ENCODE measurements at places on chromosomes 1 and 21. TPM values are rescaled to one million over a fixed set of nuclear protein-coding genes. Genes with fewer than 3 reads are reported as not detected.

GRCh38 chr1:107940017-107940577 lies 24.9 kb downstream of the VAV3 start:
- no peaks in the 10 kb centered on the region for H3K27me3 ChIP-seq
- H3K36me3 ChIP-seq, result no peaks in the 10 kb centered on the region
- H3K27ac ChIP-seq, result no peak overlapping the region
- peaks cover 20% of the 10 kb centered on the region for H3K4me1 ChIP-seq
- H3K4me3 ChIP-seq, result no peak overlapping the region

The LGALS8 gene
- 48.1 TPM for total RNA-seq

GRCh38 chr1:196425513-196425912 lies 182.7 kb downstream of the KCNT2 start:
- H3K4me3 ChIP-seq, result no peak overlapping the region
- H3K27ac ChIP-seq, result no peak overlapping the region
- H3K36me3 ChIP-seq, result no peaks in the 10 kb centered on the region
- no peaks in the 10 kb centered on the region for H3K27me3 ChIP-seq
- no peaks in the 10 kb centered on the region for H3K4me1 ChIP-seq

The TTC13 gene
- total RNA-seq, result 22.2 TPM

DNA sequence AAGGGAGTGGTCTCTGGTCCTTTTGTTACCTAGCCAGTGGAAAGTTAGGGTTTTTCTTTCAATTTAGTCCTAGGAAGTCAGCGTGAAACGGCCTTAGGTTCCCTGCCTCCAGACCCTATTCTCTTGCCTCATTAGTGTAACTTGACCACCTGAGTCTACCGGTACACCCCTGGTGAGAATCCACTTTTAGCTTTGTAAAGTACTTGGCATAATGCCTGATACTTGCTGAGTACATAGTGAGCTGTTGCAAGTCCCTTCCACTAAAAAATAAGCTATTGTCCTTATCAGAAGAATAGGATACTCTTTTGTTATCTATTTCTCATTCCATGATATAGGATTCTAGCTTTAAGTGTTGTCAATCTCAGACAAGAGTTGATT lies 228.8 kb downstream of the ST6GALNAC3 start:
- no peak overlapping the region for H3K4me3 ChIP-seq
- no peaks in the 10 kb centered on the region for H3K27me3 ChIP-seq
- DNase-seq, result no peak
- H3K36me3 ChIP-seq, result no peaks in the 10 kb centered on the region

The OR2M3 gene
- total RNA-seq, result not detected

DNA sequence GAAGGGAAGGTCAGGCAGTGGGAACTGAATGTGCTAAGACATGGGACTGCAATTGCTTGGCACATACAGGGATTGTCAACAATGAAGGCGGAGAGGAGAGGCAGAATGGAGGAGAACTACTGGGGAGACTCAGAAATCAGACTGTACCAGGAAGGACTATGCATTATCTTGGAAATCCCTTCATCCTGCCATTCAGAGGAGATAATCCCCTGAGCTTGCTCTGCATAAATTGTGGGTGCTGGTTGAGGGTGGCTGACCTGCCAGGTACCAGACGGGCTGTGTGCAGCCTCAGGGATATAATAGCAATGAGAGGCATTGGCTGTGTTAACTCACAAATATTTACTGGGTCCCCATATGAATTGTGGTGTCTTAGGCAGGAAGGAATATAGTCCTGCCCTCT lies 5.0 kb upstream of the TRABD2B start:
- H3K36me3 ChIP-seq, result no peaks in the 10 kb centered on the region
- H3K4me1 ChIP-seq, result no peaks in the 10 kb centered on the region
- H3K4me3 ChIP-seq, result no peak overlapping the region
- no peak for DNase-seq
- H3K27ac ChIP-seq, result no peak overlapping the region

- no peak overlapping the region for H3K27ac ChIP-seq
- no peaks in the 10 kb centered on the region for H3K27me3 ChIP-seq
- no peak overlapping the region for H3K4me3 ChIP-seq
- no peaks in the 10 kb centered on the region for H3K4me1 ChIP-seq
Measured at GRCh38 chr1:11744287-11744686, 8.4 kb downstream of the AGTRAP start.

GRCh38 chr1:236156512-236157208 lies 14.3 kb downstream of the GPR137B start:
- H3K4me3 ChIP-seq, result no peak overlapping the region
- H3K27me3 ChIP-seq, result no peaks in the 10 kb centered on the region
- H3K27ac ChIP-seq, result no peak overlapping the region
- no peaks in the 10 kb centered on the region for H3K36me3 ChIP-seq
- no peaks in the 10 kb centered on the region for H3K4me1 ChIP-seq

GRCh38 chr21:41713495-41714281 lies 53.2 kb downstream of the RIPK4 start:
- H3K4me3 ChIP-seq, result no peak overlapping the region
- peaks cover 13% of the 10 kb centered on the region for H3K27me3 ChIP-seq
- no peak for DNase-seq
- no peaks in the 10 kb centered on the region for H3K36me3 ChIP-seq

All from endothelial cell of umbilical vein (primary cell).